Stimulated activated CD4-positive, alpha-beta T cell treated with anti-CD3 and anti-CD28 coated beads, Interleukin-15, amount 100 ng/mL, for 1 hour (primary cell): ENCODE measurements at places on chromosomes 7 and 10.

DNA sequence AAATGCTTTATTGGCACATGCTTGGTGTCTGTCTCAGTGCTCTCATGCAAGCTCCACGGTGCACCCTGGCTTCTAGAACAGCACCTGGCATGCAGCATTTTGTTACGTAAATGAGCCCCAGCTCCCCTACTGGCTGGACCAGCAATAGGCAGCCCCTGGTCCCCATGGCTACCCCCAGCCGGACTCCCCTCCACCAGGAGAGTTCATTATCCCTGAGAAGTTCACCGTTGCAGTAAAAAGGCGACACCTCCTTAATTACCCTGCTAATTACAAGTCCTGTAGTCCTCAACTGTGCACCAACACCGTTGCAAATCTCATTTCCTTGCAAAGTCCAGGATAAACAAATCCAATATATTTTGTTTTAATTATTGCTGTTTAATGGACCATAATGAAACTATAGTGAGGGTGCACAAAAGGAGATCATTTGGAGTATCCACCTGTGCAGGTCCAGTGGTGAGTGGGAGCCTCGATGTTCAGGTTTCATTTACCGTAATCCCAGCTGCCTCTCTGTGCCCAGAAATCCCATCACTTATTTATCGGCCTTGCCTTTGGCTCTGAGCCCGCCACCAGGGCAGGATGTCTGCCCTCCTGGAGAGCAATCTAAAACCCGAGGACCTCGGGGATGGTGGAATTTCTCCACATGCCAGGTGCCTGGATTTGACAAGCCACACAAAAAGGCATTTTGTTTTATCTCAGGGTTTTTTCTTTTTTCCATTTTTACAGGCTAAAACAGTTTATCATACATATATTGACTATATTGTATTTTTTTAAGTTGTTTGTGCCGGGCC, 12.8 kb upstream of the DRGX start:
- DNase-seq, result no peak

- no peak for DNase-seq
Observed at GRCh38 chr7:117728890-117729624, 144.2 kb downstream of the CTTNBP2 start.

- no peak for DNase-seq
Observed at GRCh38 chr7:93559639-93560491, 14.7 kb downstream of the CALCR start.

- DNase-seq, result no peak
Observed at GRCh38 chr7:110898516-110898915, 192.4 kb upstream of the LRRN3 start.

DNA sequence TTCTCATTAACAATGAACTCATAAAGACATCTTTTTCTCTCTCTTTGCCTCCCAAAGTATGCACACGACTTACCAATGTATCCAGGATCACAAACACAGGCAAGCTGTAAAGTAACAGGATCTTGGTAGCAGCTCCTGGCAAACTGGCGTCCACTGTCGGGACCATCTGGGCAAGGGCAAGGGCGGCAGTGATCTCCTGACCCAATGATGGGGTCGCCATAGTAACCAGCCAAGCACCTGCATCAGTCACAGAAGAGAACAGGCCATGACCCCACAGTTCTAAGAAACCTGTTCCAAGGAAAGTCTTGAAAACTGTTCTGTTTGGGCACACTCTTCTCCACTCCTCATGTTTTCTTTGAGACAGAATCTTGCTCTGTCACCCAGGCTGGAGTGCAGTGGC, 47.6 kb downstream of the LAMB1 start:
- no peak for DNase-seq

GRCh38 chr10:45076891-45077290, 76.2 kb downstream of the ZNF22 start:
- DNase-seq, result no peak

GRCh38 chr10:76743169-76743568, 894.4 kb downstream of the KCNMA1 start:
- DNase-seq, result no peak

DNA sequence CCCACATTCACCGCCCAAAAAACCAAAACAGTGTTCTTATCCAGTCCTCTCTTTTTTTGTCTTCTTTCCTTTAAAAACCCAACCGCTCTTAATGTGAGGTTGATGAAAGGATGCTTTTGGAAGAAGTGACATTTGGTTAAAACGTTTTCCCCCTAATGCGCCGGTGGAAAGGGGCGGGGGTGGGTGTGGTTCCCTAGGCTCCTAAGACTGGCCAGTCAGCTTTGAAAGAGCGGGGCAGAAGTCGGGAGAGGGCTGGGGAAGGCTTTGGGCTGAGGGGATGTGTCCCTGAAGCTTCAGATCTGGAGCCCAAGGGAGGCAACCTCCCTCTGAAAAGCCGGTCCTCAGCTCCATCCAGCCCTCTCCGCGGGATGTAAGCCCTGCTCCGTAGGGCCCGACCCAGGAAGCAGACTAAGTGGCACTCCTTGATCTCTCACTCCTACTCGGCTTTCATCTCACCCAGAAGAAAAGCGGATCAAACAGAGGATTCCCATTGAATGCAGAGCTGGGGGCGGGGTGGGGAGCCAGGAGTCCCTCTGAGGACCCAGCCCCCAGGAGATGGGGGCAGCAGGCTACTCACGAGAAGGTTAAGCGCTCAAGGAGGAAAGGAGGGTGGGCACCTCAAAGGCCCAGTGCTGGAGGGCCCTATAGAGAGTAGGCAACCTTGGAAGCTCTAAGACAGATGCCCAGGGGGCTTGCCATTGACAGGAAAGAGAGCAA, 2.4 kb upstream of the EVX1 start:
- no peak for DNase-seq

DNA sequence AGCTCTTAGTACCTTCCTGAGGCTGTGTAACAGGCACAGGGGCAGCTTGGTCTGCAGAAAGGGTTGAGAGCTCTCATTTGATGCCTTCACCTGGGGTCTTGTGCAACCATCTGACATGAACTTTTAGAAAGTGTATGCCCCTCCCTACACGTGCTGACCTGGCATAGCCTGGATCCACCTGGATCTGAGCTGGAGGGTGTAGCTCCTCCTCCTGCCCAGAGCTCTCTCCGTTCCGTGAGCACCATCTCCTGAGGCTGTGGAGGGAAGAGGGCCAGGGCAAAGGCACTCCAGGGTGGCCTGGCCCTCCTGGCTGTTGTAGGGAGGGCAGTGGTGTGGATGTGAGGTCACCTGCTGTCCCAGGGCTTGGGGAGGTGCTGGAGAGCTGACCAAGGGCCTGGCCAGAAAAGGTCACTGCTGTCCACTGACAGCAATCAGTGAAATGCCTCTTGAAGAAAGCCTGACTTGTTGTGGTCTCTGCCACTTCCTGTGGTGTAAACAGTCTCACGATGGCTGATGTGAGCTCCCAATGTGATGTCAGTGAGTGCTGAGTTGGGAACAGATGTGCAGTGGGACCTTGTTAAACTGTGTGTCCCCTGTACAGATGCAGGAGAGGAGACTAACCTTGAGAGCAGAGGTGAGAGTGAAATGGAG, 23.0 kb downstream of the AMZ1 start:
- no peak for DNase-seq

DNA sequence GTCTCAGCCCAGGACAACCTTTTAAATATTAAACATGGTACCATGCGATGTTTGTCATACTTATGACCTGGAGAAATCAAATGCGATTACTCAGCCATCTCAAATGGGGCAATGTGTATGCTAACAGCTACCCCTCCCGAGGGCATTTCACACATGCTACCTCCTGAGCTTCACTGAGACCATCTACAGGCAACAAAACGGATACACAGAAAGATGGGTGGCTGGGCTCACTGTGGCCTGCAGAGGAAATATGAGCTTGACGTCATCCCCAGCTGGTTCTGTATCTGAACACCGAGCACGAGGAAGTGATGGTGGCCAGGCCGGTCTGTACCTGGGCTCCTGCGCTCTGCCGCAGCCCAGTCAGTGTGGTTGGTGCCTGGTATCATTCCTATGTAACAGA, 374.3 kb downstream of the RPS24 start:
- DNase-seq, result no peak

DNA sequence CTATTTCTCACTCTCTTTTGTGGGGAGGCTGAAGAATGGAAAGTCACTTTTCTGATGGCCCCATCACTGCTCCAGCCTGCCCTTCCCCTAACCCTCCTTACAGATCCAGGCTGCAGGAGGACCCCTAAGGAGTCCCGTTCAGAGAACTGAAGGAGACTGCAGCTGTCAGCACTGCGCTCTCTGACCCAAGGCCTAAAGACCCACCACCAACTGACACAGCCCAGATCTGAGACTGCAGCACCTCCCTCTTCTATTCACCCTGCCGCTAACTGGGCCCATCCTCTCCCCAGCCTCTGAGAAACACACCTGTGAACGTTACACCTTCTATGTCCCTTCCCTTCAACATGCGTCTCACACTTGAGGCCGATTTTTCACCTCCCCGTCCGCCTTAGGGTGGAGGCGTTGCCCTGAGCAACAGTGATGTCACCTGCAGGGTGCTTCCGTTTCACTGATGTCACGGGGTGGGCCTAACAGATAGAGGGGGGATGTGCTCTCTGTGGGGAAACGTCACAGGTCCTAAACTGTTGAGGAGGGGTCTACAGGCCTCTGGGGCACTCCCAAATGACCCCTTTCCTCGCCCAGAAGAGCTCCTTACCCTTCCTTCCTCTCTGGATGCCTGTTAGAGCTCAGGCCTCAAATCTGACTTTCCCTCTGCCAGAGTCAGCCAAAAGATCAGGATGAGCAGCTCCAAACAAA, 5.1 kb downstream of the ITPRIP start:
- DNase-seq, result no peak

DNA sequence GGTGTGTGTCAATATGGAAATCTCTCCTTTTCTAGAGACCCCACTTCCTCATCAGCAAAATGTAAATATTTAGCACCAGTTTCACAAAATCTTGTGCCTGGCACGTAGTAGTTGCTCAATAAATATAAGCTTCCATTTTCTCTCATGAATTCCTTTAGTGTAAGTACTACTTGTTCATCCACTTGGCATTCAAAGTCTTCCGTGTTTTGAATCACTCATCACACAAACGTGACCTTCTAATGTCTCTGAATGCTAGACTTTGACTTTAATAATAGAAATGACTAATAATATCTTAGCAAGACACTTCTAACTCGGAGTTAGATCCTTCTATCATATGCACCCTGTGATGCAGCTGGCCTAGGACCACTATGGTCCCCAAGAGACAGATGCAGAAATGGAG, 168.7 kb upstream of the ZNF32 start:
- no peak for DNase-seq

DNA sequence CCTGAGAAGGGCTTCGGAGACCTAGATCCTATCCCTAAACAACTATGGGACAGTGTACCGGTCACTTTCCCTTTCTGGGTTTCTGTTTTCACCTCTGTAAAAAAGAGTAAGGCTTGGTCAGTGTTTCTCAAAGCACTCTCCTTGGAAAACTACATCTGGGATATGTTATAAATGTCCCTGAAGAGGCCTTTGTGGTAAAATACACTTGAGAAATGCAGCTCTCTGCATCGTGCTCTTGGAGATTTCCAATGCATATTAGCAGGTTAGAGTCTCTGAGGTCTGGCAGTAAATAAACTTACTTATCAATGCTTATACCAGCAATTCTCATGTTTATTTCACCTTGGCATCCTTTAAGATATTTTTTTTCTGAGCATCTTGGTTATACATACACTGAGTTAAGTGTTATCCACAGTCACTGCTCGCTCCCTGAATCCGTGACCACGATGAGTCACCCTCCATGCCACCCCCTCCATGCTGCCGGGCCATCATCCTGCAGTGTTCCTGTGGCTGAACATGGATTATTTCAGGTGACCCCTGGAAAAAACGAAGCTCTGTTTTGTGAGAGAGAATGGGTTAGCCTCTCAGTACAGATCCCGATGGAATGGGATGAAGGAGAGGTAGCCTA, 3.3 kb upstream of the TBXAS1 start:
- no peak for DNase-seq

- DNase-seq, result no peak
Observed at GRCh38 chr10:30346615-30347014, 2.5 kb downstream of the MTPAP start.

GRCh38 chr7:31020161-31020560, 31.9 kb upstream of the ADCYAP1R1 start:
- DNase-seq, result no peak

GRCh38 chr7:151115121-151115835, 29.0 kb downstream of the AGAP3 start:
- peak; percentile 36 for DNase-seq

- no peak for DNase-seq
Observed at GRCh38 chr10:85012305-85012704, 683.9 kb downstream of the CCSER2 start.

DNA sequence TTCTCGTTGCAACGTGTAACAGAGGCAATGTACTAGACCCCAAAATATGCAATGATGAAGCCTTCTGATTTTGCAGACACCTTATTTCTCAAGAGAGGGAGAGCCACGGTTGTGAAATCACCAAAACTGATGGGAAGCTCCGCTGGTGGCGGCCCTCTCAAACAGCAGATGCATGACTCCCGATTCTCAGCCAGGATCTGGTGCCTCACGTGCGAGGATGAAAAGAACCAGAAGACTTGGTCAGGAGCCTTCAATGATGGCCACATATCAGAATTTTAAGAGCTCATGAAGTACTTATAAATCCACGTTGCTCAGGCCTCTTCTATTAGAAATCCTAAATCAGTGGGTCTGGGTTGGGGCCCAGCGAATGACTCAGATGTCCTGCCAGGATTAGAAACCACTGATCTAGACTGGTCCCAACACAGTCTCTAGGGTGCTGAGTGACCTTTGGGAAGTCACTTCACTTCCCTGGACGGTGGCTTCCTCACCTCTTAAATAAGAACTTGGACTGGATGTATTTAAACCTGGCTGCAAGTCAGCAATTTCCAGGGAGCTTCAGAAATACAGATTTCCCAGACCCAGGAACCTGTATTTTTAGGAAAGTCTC, 41.9 kb upstream of the FAM180A start:
- DNase-seq, result no peak

- no peak for DNase-seq
Observed at GRCh38 chr7:102892631-102893278, 20.0 kb upstream of the LRRC17 start.

DNA sequence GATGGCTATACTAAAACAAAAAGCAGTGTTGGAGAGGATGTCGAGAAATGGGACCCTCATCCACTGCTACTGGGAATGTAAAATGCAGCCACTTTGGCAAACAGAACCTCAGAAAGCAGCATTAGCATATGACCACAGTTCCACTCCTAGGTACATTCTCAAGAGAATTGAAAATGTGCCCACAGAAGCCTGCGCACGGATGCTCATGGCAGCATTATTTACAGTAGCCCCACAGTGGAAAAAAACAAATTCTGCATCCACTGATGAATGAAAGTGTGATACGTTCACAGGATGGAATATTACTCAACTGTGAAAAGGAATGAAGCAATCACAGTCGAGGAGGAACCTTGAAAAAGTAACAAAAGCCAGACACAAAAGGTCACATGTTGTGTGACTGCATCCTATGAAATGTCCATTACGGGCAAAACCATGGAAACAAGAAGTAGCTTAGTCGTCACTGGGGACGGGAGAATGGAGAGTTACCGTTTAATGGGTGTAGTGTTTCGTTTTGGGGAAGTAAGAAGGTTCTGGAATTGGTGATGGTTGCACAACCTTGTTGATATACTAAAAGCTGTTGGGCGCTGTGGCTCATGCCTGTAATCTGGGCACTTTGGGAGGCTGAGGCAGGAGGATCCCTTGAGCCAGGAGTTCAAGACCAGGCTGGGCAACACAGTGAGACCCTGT, 2.5 kb upstream of the UPK3B start:
- no peak for DNase-seq

GRCh38 chr7:87003872-87004798, 55.3 kb downstream of the ELAPOR2 start:
- no peak for DNase-seq

- DNase-seq, result no peak
Observed at GRCh38 chr10:60731134-60731885, 47.0 kb upstream of the CDK1 start.
